IPS-NIHi11 (cell line): ENCODE measurements at places on chromosomes 1 and 21.

DNA sequence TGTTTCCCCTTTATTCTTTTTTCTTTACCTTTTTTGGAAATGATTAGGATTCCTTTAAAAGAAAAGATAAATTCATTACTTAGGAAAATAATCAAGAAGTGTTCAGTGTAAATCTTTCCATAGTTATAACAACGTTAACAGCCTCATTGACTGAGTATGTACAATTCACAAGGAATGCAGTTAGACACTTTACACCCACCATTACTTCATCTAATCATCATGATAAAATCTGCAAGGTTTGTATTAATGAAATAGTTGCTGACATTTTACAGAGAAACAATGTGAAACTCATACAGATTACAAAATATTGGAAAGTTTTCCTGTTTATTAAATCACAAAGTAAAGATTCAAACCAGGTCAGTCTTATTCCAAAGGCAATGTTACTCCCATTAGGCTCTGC lies 59.3 kb upstream of the NEGR1 start:
- no peak for DNase-seq

DNA sequence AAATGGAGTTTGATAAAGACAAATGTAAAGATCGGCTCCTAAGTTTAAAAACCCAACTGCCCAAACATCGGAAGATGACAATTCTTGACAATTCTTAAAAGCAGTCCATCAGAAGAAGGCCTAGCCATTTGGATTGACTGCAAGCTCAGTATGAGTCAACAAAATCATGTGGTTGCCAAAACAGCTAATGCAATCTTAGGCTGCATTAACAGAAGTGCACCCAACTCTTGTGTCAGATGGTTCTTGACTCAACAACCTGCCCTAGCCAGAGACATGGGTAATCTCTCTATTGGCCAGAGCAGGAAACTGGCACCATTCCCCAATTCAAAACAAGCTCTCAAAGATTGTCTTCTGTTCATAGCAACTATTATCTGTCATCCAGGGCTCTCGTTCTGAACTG lies 9.9 kb upstream of the NCF2 start:
- no peak for DNase-seq

GRCh38 chr1:56237491-56238064 lies 341.8 kb downstream of the PLPP3 start:
- DNase-seq, result no peak

DNA sequence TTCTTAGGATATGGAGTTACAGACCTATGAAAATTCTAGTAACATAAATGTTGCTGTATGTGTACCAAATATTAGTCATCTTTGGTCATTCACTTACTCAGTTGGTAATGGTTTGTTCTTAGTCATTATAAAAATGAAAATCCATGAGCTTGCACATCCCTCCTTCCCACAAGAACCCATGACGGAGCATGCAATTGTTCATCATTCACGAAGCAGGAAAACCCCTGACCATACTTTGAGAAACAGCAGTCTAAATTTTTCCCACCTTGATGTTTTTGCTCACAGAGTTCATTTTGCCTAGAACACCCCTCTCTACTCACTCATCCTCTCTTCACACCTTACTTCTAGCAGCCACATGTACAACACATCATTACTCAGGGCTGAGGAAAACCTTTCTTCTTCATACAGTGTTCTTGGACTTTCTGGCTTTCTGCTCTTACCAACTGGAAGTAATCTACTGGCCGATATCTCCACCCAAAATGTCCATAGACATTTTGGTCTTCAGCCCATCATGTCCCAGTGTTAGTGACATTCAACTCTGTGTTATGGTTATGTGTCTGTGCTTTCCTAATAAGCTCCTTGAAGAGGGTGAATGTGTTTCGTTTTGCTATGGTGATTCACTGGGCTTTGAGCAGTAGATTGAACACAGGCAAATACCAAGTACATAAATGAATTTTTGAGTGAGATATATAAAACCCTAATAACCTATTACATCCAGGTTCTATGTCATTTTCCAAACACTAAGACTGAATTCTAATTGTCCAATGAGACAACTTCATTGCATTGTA lies 189.9 kb downstream of the ZC3H11B start:
- DNase-seq, result no peak

DNA sequence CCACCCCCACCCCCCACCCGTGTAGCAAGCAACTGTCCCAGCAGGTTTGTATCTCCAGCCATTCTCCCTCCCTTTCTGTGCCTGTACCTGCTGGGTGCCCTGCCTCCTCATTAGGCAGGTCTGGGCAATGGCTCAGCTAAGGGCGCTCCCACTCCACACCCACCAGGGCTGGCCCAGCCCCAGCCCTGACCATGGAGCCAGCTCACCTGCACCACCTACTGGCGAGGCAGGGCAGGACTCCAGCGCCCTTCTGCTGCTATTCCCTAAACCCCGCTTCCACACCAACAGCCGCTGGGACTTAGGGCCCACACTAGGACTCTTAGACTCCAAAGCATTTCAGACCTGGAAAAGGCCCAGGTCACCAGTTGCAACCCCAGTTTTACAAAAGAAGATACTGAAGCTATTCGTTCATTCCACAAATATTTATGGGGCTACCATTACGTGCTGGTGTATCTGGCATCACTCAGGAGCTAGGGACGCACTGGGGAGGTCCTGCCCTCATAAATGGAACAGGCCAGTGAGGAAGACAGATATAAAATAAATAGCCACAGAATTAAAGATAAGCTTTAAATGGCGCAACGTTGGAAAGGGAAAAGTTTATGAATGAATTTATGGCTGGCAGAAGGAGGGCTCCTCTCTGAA lies 24.0 kb downstream of the PGLYRP3 start:
- peak; percentile 84 for DNase-seq

DNA sequence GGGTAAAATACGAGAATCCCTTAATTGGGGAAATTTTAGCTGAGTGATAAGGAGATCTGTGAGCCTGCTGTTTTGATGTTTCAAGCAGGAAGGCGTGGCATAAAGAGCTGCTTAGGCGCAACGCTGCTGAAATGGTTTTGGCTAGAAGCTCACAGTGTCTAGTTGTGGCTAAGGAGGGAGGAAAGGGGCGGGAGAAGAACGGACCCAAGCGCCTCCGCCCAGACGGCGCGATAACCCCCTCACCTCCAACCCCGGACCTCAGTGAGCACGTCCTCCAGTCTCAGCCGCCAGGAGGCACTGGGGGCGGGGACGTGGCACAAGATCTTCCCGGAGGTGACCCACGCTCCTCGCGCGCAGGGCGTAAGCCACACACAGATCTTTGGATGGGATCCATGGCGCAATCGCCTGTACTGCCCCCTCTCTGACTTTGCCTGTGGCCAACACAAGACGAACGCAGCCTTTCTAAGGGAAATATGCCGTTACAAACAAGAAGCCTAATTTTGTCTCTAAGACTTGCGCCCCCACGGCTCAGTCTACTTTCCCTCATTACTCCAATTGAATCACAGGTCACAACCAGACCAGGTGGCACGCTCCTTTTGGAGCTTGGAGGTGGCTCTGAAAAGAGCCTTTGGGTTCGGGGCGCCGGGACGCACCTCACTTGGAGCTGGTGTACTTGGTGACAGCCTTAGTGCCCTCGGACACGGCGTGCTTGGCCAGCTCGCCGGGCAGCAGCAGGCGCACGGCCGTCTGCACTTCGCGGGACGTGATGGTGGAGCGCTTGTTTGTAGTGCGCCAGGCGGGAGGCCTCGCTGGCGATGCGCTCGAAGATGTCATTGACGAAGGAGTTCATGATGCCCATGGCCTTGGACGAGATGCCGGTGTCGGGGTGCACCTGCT lies 23.4 kb upstream of the RNF187 start:
- DNase-seq, result peak; percentile 48

DNA sequence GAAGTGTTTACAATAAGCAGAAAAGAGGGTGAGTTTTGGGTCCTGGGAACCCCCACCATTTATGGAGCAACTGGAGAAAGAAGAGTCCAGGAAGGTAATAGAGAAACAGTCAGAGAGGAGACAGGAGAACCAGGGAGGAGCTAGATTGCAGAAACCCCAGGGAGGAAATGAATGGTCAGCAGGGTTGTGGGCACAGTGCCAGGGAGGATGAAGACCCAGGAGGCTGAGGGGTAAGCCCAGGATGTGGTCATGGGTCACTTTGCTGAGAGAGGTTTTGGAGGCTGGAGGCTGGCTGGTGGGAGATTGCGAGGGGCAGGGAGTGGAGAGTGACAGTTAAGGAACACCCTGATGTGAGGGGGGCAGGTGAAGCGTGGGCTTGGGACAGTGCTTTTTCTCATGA lies 169.9 kb upstream of the CSF3R start:
- no peak for DNase-seq

DNA sequence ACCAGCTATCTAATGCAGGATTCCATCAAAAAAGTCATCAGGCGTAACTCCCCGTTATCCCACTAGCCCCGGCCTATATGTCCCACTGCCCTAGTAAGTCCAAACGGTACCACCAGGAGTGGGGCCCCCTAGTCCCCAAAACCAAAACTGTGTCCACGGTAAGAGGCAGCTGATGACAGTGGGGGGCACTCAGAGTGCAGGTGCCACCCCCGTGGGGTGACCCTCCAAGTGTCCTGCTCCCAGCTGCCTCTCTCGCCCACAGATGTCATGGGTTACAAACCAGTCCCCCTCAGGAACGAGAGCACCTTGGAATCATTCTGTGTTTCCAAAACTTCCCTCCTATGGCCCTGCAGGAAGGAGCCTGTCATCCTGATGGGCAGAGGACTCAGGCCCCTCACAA lies 10.9 kb upstream of the AURKAIP1 start:
- no peak for DNase-seq

DNA sequence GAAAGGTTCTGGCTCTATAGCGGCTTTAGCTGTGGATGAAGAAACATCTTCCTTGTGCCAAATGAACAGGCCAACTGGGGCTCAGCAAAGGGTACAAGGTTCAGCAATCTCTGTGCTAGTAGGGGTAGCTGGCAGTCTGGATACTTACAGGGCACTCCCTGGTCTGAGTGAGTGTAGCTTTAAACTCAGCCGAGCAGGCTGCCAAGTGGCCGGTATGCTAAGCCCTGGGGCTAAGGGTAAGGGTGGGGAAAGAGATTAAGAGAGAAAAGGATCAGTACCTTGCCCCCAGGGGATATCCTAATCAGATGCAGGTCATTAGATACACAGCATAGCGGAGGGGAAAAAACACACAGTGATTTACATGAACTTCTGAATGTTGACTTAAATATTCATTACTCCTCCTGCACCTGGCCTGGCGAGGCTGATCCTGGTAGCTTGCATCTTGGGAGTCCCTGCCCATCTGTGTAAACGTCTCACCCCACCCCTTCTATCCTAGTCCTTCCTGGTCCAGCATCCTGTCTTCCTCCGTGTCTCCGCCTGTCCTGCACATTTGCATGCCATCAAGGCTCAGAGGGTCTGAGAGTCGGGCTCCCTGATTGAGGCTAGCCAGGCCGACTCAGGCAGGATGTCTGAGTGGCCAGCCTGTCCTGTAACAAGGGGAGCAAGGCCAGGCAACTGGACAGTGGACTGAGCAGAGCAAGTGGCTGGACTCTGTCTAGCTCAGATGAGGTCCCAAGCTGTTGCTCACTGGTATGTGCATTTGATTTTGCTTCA lies 39.5 kb upstream of the CNTN2 start:
- DNase-seq, result peak; percentile 35

DNA sequence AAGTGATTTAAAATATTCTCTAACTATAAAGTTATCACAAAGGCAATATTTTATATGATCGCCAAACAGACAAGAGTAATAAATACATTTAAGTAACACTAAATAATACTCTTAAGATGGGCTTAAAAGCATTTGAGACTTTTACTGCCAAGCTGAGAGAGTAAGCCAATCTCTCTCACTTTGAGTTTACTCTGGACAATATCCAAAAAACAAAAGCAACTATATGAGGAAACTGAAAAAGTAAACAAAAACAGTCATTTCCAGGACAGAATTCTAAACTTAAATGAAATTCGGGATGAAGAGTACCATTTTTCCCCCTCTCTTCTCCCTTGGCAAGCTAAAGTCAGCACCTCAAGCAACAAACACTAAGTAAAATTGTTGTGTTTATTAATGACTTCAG lies 173.2 kb downstream of the COP1 start:
- no peak for DNase-seq

DNA sequence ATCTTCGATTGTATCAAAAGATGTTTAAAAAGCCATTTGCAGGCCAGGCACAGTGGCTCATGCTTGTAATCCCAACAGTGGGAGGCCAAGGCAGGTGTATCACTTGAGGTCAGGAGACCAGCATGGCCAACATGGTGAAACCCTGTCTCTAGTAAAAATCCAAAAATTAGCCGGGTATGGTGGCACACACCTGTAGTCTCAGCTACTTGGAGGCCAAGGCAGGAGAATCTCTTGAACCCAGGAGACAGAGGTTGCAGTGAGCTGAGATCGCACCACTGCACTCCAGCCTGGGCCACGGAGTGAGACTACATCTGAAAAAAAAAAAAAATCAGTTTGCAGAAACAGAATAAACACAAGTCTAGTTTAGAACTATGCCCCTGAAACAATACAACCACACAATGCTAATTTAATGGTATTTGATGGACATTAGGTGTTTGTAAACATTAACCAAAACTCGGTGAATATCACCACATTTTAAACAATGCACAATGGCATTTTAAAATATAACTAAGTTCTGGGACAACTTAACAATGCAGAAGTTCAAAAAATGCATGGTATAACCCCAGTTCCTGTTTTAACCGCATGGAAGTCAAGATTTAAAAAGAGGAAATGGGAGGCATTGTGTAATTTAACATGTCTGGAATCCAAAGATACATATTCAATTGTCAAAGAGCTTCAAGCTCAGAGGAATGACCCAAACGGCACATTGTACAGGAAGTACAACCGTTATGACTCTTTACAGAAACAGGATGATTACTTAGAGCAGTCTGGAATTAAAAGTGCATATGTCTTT lies 7.1 kb upstream of the PTTG1IP start:
- no peak for DNase-seq

GRCh38 chr1:202029171-202029665 lies 18.8 kb downstream of the ELF3 start:
- DNase-seq, result no peak

DNA sequence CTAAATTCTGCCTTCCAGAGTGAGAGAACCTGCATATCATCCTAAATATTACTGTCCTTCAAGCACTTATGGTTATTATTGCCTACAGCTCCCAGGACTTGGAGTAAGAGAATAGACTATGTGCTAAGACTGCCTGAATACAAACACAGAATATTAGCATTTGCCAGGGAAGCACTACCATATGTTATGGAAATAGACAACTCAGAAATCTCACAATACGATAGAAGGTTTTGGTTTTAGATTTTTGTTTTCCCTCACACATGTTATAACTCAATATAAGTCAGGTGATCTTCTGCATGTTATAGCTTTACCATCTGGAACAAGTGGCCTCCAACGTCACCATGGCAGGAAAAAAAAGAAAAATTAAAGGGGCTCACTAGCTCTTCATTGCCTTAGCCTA lies 413.9 kb downstream of the LRRIQ3 start:
- DNase-seq, result no peak

- DNase-seq, result no peak
Observed at GRCh38 chr1:229034342-229034741, 236.6 kb upstream of the RAB4A start.

GRCh38 chr1:170175041-170175440 lies 29.3 kb downstream of the NTMT2 start:
- no peak for DNase-seq

GRCh38 chr1:45335855-45336324 lies 4.1 kb upstream of the TOE1 start:
- no peak for DNase-seq

- DNase-seq, result no peak
Observed at GRCh38 chr1:10378081-10378841, 20.6 kb upstream of the PGD start.

- no peak for DNase-seq
Observed at GRCh38 chr1:147246910-147247655, 4.6 kb downstream of the CHD1L start.

GRCh38 chr1:45887156-45887842 lies 83.9 kb downstream of the MAST2 start:
- DNase-seq, result no peak

- no peak for DNase-seq
Observed at GRCh38 chr1:46039571-46040052, 92.8 kb downstream of the PIK3R3 start.
